ENCODE measurements at places on chromosomes 12 and 14. TPM values are rescaled to one million over a fixed set of nuclear protein-coding genes. Genes with fewer than 3 reads are reported as not detected.

The OVCH1 gene
- not detected for total RNA-seq

The IRAK3 gene
- not detected for total RNA-seq

The PAPLN gene
- total RNA-seq: 0.15 TPM

The LRTM2 gene
- not detected for total RNA-seq

The MYBPC1 gene
- total RNA-seq: not detected

The TOMM20L gene
- not detected for total RNA-seq

The SIX1 gene
- total RNA-seq: 9.4 TPM

DNA sequence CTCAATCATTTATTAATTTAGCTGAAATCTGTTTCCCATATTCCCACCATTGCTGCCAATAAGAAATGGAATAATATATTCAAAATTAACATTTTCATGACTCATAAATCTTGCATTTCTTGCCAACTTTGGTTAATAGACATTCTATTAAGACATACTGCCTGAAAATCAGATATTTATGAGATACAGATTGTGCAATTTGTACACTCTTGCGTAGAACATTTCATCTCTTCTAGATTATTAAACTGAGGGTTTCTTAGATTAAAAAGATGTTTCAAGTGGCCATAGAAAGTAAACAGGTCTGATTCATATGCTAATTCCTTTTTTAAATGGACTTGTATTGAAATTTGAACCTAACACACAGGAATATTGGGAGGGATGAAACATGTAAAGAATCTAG is 9.1 kb downstream of the LTA4H start:
- H3K4me1 ChIP-seq: 0 out of 2 replicates have a peak, but pooled peaks cover 9% of the 10 kb centered on the region
- no peak overlapping the region for H3K27ac ChIP-seq
- H3K36me3 ChIP-seq: peaks cover 36% of the 10 kb centered on the region

DNA sequence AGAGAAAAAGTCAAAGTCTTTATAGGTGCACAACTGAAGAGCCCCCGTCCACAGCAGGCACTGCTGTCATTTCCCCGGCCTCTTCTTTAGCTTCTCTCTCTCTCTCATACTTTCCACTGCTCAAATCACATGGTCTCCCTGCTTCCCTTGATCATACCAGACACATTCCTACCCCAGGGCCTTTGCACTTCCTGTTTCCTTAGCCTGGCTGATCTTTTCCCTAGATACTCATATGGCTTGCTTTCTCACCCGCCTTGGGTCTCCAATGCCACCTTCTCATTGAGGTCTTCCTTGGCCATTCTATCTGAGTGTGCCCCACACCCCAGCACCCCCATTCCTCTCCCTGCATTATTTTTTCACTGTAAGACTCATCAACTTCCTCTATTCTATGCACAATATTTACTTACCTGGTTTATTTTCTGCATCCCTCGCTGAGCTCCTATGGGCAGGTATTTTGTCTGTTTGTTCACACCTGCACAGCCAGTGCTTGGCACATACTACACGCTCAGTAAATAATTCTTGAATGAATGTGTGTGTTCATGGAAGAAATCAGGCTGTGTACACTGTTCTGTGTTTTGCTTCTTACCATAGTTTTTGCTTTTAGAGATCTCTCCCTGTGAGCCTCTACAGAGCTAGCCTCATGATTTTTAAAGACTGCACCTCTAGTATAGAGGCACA is 31.9 kb downstream of the SERPINA1 start:
- H3K4me1 ChIP-seq: no peaks in the 10 kb centered on the region
- no peak for DNase-seq
- no peak overlapping the region for H3K4me3 ChIP-seq
- no peaks in the 10 kb centered on the region for H3K27me3 ChIP-seq

GRCh38 chr12:47686645-47687240 is 19.1 kb downstream of the RPAP3 start:
- no peak overlapping the region for H3K27ac ChIP-seq
- no peak overlapping the region for H3K4me3 ChIP-seq
- DNase-seq: no peak
- H3K27me3 ChIP-seq: no peaks in the 10 kb centered on the region
- no peaks in the 10 kb centered on the region for H3K4me1 ChIP-seq
- H3K36me3 ChIP-seq: peaks cover 27% of the 10 kb centered on the region

DNA sequence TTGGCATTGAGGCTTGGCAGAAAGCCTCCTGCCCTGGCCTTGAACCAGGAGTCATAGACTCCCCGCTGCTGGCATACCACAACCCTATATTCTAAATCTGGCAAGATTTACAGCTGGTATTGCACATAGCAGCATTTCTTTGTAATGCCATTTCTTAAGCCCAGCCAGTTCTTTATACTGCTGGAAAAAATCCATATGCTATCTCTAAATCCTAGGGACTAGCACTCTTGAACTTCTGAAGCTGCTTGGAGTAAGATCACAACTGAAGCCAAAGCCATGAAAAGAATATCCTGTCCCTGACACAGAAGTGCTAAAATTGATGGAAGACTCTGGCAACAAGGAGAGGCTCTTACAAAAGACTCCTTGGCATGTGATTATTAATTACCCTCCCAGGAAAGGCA is 89.3 kb downstream of the KCNC2 start:
- DNase-seq: no peak
- no peak overlapping the region for H3K4me3 ChIP-seq
- no peak overlapping the region for H3K27ac ChIP-seq
- no peaks in the 10 kb centered on the region for H3K36me3 ChIP-seq
- H3K27me3 ChIP-seq: no peaks in the 10 kb centered on the region
- H3K4me1 ChIP-seq: no peaks in the 10 kb centered on the region

DNA sequence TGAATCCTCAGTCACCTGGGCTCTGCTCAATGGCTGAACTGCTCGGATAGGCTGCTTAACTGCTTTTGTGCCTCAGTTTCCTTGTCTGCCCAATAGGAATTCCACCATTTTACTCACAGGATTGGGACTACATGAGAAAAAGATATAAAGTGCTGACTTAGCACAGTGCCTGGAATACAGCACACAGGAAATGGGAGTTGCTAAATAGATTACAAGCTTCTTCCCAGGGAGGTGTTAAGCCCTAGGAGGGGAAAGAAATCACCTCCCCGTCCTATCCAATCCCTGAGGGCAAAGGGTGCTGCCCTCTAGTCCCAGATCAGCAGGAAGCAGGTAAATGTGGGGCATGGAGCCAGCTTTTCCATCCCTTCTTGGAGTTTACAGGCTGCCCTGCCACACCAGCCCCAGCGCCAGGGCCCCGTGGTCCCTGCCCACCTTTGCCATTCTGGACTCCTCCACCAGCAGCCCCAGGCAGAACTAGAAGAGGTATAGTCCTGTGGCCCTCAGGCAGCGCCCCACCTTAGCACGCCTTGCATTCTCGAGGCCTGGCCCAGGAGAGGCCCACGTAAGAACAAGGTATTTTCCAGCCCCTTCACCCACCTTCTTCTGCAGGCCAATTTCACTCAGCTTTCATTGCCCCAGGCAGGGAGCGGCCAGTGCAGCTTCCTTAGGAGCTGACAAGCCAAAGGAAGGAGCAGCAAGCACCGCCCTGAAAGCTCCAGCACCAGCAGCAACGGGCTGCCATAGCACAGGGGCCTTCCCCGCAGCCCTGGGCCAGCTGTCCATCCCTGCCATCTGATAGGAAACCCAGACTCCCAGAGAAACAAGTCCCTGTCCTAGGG is 28.8 kb upstream of the RPLP0 start:
- H3K27me3 ChIP-seq: no peaks in the 10 kb centered on the region
- peaks cover 65% of the 10 kb centered on the region for H3K4me1 ChIP-seq
- peak overlapping the region; percentile 99 for H3K27ac ChIP-seq

GRCh38 chr12:22374508-22374907 is 40.0 kb upstream of the ST8SIA1 start:
- 0 out of 2 replicates have a peak, but pooled peaks cover 3% of the 10 kb centered on the region for H3K36me3 ChIP-seq
- H3K4me3 ChIP-seq: no peak overlapping the region
- no peak overlapping the region for H3K27ac ChIP-seq
- no peaks in the 10 kb centered on the region for H3K27me3 ChIP-seq
- peaks cover 24% of the 10 kb centered on the region for H3K4me1 ChIP-seq
- DNase-seq: no peak

DNA sequence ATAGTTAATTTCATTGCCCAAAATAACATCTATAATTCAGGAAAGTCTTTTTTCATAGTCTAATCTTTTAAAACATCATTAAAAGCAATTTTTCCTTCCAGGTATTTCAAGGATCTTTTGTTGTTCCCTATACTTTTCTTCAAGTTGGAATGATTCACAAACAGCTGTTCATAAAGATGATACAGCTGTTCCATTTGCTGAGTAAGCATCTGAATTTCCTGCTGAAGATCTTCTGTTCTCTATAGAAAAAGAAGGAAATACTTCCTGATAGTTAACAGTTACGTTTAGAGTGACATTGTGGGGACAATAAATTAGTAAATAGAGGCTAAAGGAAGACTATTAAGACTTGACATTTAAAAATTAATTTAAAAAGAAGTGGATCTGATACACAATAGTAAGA is 30.3 kb upstream of the ESR2 start:
- no peak overlapping the region for H3K4me3 ChIP-seq
- no peaks in the 10 kb centered on the region for H3K36me3 ChIP-seq
- peaks cover 18% of the 10 kb centered on the region for H3K4me1 ChIP-seq

- no peak for DNase-seq
- H3K4me3 ChIP-seq: no peak overlapping the region
- no peaks in the 10 kb centered on the region for H3K36me3 ChIP-seq
- no peak overlapping the region for H3K27ac ChIP-seq
These were observed 33.4 kb downstream of the NELL2 start for GRCh38 chr12:44842669-44843068.

- H3K4me1 ChIP-seq: no peaks in the 10 kb centered on the region
- no peak overlapping the region for H3K4me3 ChIP-seq
- peaks cover 81% of the 10 kb centered on the region for H3K27me3 ChIP-seq
- H3K27ac ChIP-seq: no peak overlapping the region
- no peak for DNase-seq
- H3K36me3 ChIP-seq: no peaks in the 10 kb centered on the region
These were observed 186.6 kb downstream of the CACNA1C start for GRCh38 chr12:2239381-2239871.

GRCh38 chr12:42892702-42893551 is 303.4 kb upstream of the PRICKLE1 start:
- H3K27me3 ChIP-seq: no peaks in the 10 kb centered on the region
- no peaks in the 10 kb centered on the region for H3K4me1 ChIP-seq
- no peak for DNase-seq

DNA sequence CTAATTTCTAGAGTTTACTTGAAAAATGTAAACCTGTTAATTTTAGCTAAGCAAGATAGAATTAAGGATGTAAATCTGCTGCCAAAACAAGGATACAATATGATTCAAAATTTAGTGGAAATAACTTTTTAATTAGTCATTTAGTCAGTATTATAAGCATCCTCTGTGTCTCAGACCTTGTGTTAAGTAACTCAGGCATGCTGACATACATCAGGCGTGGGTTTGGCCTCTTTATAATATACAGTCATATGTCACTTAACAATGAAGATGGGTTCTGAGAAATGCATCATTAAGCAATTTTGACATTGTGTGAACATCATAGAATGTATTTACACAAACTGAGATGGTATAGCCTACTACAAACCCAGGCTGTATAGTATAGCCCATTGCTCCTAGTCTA is 386.9 kb downstream of the ZFP36L1 start:
- no peaks in the 10 kb centered on the region for H3K27me3 ChIP-seq
- no peak overlapping the region for H3K27ac ChIP-seq
- no peaks in the 10 kb centered on the region for H3K36me3 ChIP-seq
- no peak for DNase-seq
- H3K4me1 ChIP-seq: peaks cover 49% of the 10 kb centered on the region

Data from PC-9 (cell line).